ENCODE measurements at places on chromosomes 3 and 15.

DNA sequence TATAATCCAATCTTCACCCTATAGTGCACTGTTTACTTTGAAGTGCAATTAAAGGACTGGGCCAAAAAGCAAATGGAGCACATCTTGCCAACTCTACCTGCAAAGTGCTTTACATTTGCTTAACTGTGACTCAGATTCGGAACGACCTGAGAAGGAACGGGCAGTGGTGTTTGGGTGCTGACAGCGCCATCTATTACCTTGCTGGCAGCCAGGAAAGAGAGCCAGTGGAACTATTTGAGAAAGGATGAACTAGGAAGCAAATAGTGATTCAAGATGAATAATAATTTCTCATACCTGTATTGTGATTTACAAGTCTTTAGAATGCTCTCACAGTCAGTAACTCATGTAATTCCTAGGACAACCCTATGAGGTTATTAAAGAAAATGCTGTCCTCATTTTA, 312.9 kb downstream of the PDCD6IP start:
- DNase-seq, result no peak

DNA sequence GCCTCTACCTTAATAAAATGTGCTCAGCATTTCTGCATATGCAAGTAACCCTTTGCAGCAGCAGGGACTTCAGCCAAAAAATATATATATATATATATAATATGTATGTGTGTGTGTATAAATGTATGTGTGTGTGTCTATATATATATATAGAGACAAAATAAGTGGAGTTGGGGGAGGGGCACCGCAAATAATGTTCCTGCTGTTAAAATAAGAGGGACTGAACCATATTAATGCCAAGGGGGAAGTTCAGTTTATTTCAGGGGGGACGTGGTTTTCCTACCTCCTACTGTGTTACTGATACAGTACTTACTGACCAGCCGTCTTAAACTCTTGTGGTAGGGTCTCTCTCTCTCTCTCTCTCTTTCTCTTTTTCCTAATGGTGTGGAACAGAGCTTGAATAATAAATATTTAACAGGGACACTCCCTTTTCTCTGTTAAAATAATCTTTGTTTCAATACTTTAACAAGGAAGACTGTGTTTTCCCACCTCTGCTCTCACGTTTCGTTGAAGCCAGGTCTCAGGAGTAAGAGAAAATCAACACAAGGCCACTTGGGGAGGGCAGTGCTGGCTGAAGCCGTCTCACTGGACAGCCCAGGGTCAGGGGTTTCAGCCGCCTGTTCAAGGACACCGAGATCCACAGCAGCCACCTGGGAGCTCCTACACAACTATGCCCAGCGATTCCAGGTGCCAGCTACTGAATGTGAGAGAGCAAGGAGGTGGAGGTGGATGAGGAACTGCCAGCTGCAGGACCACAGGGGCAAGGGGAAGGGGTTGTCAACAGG, 42.8 kb upstream of the ADAMTSL3 start:
- no peak for DNase-seq

DNA sequence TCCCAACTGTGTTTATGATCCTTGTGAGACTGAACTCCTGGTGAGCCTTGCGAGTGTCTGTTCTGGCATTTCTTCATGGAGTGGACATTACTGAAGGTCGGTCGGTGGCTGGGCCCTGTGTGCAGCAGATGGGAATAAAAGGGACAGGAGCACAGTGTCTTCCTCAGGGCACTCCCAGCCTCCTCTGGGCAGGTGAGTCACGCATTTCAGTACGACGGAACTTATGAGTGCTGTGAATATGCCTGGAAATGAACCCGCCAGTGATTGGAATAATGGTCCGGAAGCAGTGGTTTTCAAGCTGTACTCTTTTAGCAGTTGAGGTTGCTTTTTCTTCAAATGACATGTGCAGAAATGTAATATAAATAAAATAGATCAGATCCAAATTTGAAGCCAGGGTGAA, 55.1 kb downstream of the LARS2 start:
- DNase-seq, result no peak

- no peak for DNase-seq
Measured at GRCh38 chr3:168884353-168884903, 779.1 kb downstream of the MECOM start.

DNA sequence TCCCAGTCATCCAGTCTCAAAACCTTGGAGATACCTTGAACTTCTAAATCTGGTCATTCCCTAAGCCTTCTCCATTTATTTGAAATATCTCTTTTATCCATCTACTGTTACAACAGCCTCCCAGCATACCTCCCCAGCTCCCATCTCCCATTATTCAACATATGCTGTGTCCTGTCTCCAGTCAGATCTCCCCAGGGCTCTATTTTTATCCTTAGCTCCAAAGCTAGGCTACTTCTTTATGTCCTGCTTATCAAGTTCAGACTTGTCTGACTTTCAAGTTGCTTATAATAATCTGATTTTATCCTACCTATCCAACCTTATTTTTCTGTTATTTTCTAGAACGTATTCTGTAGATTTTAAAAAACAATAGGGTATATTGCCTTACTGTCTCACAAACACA, 44.2 kb downstream of the IQGAP1 start:
- DNase-seq, result no peak

GRCh38 chr15:77002954-77003912, 8.3 kb downstream of the PSTPIP1 start:
- DNase-seq, result no peak

GRCh38 chr3:105822171-105823123, 46.4 kb downstream of the CBLB start:
- DNase-seq, result no peak

DNA sequence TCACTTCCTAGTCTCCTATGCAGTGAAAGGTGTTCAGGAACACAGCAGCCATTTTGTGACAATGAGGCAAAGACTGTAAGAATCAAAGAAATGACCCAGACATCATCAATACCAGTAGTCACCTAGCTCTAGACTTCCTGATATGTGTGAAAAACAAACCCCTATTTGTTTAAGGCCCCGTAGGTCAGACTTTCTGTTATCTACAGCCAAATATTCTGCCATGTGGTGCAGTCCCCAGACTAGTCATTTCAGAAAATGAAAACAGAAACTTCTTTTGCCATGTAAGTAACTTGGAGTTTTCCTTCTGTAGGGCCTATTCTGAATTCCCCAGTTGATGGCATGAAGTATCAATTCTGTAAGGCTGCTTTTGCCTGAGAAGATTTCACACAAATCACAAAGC, 181.7 kb upstream of the SNTN start:
- no peak for DNase-seq

DNA sequence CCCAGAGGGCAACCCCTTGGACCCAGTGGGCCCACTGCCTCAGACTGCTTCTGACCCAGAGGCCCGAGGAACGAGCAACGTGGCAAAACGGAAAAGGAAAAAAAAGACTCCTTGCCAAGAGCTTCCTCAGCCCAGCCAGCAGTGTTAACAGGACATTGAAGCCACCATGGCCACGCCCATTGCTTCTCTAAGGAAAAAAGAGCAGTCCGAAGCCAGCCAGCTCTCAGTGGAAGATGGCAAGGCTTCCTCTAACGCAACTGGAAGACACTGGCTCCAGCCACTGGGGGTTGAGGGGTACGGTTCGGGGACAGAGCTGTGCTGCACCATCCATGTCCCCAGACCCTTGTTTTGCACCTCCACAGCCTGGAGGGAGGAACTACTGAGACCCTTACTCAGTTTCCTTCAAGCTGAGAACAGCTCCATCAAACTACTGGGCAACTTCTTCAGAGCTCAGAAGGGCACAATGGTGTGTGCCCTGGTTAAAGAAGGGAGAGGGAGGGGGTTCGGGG, 10.7 kb downstream of the BMF start:
- no peak for DNase-seq

GRCh38 chr15:67049351-67050044, 15.9 kb upstream of the SMAD3 start:
- DNase-seq, result no peak

GRCh38 chr3:129577925-129578786, 28.3 kb downstream of the PLXND1 start:
- no peak for DNase-seq

DNA sequence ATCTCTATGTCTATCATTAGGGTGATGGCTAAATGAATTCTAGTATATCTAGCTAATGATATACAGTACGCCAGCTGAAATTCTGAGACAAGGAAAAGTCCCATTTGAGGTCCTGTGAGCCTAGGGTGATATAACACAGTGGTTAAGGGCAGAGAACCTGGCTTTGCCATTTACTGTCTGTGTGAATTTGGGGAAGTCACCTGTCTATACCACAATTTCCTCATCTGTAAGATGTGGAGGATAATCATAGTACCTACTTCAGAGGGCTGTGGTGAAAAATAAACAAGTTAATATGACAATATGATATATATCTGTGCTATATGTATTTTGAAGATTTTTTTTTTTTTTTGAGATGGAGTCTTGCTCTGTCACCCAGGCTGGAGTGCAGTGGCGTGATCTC, 9.8 kb upstream of the ANKDD1A start:
- DNase-seq, result no peak

DNA sequence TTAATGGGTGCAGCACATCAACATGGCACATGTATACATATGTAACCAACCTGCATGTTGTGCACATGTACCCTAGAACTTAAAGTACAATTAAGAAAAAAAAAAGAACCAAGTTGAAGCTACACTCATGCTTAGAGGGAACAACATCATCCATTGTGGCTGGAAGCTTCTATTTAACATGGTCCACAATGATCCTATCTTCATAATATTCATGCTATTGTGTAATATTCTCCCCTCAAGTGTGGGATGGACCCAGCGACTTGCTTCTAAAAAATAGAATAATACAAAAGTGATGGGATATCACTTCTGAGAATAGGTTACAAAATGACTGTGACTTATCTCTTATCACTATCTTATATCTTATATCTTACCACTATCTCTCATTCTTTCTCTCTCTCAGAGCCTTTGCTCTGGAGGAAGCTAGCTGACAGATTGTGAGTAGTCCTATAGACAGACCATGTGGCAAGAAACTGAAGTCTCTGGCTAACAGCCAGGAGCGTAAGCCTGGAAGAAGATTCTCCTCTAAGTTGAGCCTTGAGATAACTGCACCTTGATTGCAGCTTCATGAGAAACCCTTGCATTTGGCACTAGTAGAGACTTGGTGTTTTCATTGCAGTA, 198.5 kb upstream of the MRPL3 start:
- no peak for DNase-seq

- DNase-seq, result no peak
Measured at GRCh38 chr3:41573591-41573990, 374.3 kb downstream of the CTNNB1 start.

- DNase-seq, result no peak
Measured at GRCh38 chr3:41532976-41533375, 333.7 kb downstream of the CTNNB1 start.

DNA sequence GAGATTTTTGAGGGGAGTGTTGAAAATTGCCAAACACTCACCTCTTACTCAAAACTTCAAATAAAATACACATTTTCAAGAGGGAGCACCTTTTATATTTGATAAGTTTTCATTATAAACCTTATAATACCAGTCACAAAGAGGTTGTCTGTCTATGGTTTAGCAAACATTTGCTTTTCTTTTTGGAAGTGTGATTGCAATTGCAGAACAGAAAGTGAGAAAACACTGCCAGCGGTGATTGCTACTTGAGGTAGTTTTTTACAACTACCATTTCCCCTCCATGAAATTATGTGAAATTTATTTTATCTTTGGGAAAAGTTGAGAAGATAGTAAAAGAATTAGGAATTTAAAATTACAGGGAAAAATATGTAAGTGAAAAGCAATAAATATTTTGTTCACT, 20.1 kb downstream of the DIPK2A start:
- DNase-seq, result no peak

GRCh38 chr3:196193736-196194541, 17.3 kb downstream of the ZDHHC19 start:
- DNase-seq, result no peak

Data from activated CD8-positive, alpha-beta memory T cell treated with anti-CD3 and anti-CD28 coated beads for 1 hour (primary cell).